Endothelial cell of umbilical vein (primary cell): ENCODE measurements at places on chromosomes 7 and 10. TPM values are rescaled to one million over a fixed set of nuclear protein-coding genes. Genes with fewer than 3 reads are reported as not detected.

GRCh38 chr7:23136216-23136615 is 30.6 kb downstream of the KLHL7 start:
- DNase-seq: no peak

GRCh38 chr10:97589479-97589878 is at the start of gene C10orf62:
Gene C10orf62, plus strand, starts transcription at chr10:97589721. Its CDS starts 177 bp downstream, at chr10:97589898.
- DNase-seq: no peak

DNA sequence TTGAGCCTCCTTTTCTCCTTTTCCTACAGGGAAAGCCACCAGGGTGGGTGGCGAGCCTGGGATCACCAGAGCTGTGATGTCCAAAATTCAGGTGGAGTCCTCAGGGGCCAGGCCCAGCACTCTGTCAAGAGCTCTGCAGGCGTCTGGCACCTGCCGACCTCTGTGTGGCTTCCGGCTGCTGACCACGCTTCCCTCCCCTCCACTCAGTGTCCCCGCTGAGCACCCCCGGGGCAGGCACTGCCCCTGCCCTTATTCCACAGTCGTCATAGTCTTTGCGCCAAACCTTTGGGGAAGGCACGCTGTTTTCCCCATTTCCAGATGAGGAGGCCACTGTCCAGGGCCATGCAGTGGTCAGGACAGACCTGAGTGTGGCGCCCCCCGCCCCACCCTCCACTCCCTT is 7.5 kb downstream of the MTG1 start:
- no peak for DNase-seq

Gene ZNF716
- polyA plus RNA-seq: not detected in 2 replicates

Gene DNAJC12
- polyA plus RNA-seq: 0.27 and 0.54 TPM in 2 replicates

Gene SPDYE2B
- polyA plus RNA-seq: not detected in 2 replicates

Gene PLAC9
- polyA plus RNA-seq: 2.0 and 3.6 TPM in 2 replicates

Gene ZPBP
- polyA plus RNA-seq: not detected in 2 replicates

Gene PNLIPRP3
- not detected in 2 replicates for polyA plus RNA-seq

Gene HECTD2
- polyA plus RNA-seq: 3.5 and 4.2 TPM in 2 replicates

Gene PTN
- 0.07 and 0.13 TPM in 2 replicates for polyA plus RNA-seq
